Stomach (tissue), 19 donors: ENCODE measurements at places on chromosomes 4 and X. TPM values are rescaled to one million over a fixed set of nuclear protein-coding genes. Genes with fewer than 3 reads are reported as not detected.

CFI gene
- 2.0 TPM for polyA plus RNA-seq

TMPRSS11A gene
- not detected for polyA plus RNA-seq

TENM3 gene
- 0.06 TPM for polyA plus RNA-seq

MAGEA10 gene
- not detected for polyA plus RNA-seq

CYTL1 gene
- 1.7 TPM for polyA plus RNA-seq

ETDB gene
- not detected for polyA plus RNA-seq

FRMPD4 gene
- polyA plus RNA-seq: 0.03 TPM

DUSP9 gene
- not detected for polyA plus RNA-seq

DUSP21 gene
- polyA plus RNA-seq: not detected

TCEAL5 gene
- polyA plus RNA-seq: 0.61 TPM

EVC gene
- polyA plus RNA-seq: 1.5 TPM

FRG2 gene
- not detected for polyA plus RNA-seq

BEX1 gene
- 8.6 TPM for polyA plus RNA-seq

ATRX gene
- polyA plus RNA-seq: 9.7 TPM

PLA2G12A gene
- polyA plus RNA-seq: 6.4 TPM

PABPC1L2B gene
- not detected for polyA plus RNA-seq

GRK4 gene
- polyA plus RNA-seq: 5.5 TPM

PNMA5 gene
- polyA plus RNA-seq: 0.05 TPM

GYPA gene
- not detected for polyA plus RNA-seq

HTRA3 gene
- polyA plus RNA-seq: 9.9 TPM

PPP1R3F gene
- 2.1 TPM for polyA plus RNA-seq

MGAT4D gene
- not detected for polyA plus RNA-seq

CFAP47 gene
- not detected for polyA plus RNA-seq

LONRF3 gene
- polyA plus RNA-seq: 0.55 TPM
